Activated CD4-positive, alpha-beta T cell treated with anti-CD3 and anti-CD28 coated beads, Interleukin-2, amount 50 U/mL, for 4 hours (primary cell): ENCODE measurements at places on chromosomes 13 and 19.

DNA sequence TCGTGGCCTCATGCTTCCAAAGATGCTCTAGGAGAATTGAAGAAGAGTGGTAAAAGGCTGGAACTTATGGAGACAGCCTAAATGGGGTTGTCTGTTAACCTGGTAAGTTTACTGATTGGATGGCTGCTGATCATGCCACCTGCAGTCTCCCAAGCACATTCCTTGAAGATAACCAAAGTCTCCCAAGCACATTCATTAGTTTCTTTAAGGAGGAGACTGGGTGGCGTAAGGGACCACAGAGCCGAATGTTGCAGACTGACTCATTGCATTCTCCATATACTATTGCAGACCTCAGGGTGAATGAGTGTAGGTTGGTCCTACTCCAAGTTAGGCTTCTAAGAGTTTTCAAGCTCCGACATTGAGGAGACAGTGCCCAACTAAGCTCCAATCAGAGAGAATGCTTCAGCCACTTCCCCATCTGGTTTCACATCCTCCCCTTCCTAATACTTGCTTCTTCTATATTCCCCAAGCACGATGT is at the start of gene IGFL3:
IGFL3 (minus strand) TSS at position 51 of the 478 bp plus-strand sequence; CDS start at position 12, 39 bp downstream.
- no peak for DNase-seq

DNA sequence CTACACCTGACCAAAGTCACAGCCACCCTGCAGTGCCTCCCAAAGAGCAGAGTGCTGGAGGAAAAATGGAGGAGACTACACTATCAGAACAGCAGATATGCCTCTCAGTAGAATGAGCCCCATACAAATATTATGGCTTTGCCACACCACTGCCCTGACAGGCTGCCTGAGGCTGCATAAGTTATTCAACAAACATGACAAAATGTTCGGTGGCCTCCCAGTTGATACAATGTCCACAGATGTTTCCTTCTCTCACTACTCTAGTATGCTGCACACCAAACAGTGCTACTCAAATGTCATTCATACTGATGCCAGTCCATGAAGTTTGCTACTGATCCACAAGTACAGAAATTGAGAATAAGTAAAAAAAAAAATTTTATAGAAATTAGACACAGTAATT is 41.0 kb downstream of the N4BP2L2 start:
- no peak for DNase-seq

- no peak for DNase-seq
These were observed 130.9 kb downstream of the SHISA2 start for GRCh38 chr13:25920931-25921330.

DNA sequence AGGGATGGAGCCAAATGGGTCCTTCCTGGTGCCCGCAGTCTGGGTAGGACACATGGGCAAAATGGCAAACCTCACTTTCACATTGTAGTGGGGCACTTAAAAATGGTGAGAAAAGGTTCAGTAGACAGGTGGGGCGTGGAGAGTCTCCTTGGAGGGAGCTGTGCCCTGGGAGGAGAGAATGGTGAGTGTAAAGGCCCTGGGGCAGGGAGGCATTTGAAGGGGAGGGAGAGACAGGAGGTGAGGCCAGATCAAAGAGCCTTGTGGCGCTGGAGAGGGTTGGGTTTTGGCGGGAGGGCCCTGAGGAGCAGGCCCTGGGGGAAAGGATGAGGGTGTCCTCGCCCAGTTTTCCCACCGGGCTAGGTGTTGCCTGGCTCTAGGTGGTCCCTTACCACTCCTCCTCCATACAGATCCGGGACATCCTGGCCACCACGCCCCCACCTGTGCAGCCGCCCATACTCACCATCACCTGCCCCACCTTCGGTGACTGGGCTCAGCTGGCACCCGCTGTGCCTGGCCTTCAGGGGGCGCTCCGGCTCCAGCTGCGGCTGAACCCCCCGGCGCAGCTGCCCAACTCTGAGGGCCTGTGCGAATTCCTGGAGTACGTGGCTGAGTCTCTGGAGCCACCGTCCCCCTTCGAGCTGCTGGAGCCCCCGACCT is 6.3 kb downstream of the MAP1S start:
- DNase-seq: no peak

GRCh38 chr19:9584073-9584833 is at the start of gene ZNF121:
Gene ZNF121, minus strand, starts transcription at chr19:9584504. Its CDS starts 16,407 bp downstream, at chr19:9568097.
- DNase-seq: peak; percentile 71

- DNase-seq: no peak
These were observed 187.2 kb downstream of the DCT start for GRCh38 chr13:94292323-94292640.

DNA sequence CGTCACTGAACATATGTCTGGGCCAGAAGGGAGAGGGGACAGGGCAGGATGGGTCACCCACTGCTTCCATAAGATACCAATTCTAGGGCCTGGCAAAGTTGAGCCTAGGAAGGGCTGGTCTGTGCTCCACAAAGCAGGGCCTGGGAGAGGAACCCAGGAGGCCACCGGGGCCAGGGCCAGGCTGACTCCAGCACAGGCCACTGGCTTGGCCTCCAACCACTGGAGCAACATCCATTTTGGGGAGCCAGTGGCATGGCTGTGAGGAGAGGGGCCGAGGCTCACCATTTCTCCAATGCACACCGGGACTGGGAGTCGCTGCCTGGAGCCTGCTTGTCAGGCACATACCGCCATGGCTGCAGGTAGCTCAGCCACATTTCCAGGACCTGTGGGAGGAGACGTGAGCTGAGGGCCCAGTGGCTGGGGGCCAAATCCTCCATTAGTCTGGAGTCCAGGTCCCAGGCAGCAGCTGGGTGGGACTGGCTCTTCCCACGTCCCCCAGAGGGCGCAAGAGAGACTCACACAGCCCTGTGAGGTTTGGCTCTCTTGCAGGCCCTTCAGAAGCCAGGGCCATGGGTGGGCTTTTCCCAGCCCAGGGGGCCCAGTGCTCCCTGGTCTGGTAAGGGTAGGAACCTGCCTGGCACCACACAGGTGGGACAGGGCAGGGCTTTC is 27.7 kb downstream of the TUBA3C start:
- no peak for DNase-seq

DNA sequence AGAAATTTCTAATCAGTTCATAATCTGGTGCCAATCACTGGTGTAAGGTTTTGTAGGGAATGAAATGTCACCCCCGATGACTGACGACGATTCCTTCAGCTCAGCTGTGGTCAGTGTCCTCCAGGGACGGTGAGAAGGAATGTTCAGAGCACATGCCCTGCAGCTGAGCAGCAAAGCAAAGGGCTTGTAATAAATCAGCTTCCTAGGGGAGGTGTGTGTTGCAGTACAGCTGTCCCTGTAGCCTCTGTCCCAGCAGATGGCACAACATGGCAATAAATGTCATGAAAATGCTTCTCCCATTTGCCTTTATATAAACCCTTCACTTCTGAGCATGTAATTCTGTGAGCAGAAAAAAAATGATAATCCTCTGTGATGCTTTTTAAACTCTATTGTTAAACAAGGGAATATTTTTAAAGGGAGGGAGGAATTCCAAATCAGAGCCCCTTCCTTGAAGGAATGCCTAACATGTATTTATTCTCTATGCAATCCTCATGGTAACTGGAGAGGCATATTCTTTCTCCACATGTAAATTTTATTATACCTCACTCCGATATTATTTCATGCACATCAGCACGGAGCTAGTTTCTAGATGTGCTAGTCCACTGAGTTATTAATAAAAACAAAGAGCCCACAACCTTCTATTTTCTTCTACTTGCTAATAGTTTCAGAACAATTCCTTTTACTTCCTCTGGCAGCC is 102.5 kb downstream of the FAM216B start:
- DNase-seq: no peak

GRCh38 chr13:33206945-33207614 is 78.5 kb downstream of the STARD13 start:
- no peak for DNase-seq

GRCh38 chr19:31266731-31267130 is 82.5 kb downstream of the TSHZ3 start:
- no peak for DNase-seq

DNA sequence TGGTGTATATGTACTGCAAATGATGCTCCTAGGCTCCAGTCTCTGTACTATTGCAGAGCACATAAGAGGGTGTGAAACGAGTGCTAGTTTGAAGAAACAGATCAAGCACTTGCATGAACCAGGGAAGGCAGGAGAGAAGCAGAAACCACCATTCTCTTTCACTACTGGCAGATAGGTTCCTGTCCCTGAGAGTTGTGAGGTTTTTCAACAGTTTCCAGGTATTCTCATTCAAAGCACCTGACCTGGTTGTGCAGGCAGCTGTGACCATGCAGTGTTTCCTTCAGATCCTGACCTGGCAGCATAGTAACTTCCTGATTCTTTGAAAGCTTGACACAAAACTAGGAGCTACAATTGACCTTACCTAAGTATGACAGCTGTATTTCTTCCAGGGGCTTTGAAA is 164.9 kb downstream of the UFM1 start:
- DNase-seq: no peak

GRCh38 chr13:52921194-52921593 is 72.8 kb upstream of the PCDH8 start:
- DNase-seq: no peak

GRCh38 chr13:68168448-68168847 is 938.3 kb upstream of the PCDH9 start:
- DNase-seq: no peak

DNA sequence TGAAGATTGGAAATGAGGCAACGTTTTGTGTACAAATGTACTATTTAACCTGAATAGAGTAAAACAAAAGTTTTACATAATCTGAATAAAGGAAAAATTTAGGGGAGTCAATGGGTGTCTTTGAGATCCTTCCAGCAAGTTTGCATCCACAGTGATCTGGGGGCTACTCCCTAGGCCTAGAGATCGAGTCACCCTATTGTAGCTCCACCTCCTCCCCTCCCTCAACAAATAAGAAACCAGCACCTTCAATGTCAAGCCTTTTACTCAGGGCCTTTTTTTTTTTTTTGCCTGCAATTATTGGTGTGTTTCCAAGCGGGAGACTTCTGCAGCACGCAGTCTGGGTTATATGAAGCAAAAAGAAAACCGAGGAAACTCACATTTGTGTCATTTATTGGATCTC is 16.3 kb upstream of the RAP2A start:
- DNase-seq: no peak

DNA sequence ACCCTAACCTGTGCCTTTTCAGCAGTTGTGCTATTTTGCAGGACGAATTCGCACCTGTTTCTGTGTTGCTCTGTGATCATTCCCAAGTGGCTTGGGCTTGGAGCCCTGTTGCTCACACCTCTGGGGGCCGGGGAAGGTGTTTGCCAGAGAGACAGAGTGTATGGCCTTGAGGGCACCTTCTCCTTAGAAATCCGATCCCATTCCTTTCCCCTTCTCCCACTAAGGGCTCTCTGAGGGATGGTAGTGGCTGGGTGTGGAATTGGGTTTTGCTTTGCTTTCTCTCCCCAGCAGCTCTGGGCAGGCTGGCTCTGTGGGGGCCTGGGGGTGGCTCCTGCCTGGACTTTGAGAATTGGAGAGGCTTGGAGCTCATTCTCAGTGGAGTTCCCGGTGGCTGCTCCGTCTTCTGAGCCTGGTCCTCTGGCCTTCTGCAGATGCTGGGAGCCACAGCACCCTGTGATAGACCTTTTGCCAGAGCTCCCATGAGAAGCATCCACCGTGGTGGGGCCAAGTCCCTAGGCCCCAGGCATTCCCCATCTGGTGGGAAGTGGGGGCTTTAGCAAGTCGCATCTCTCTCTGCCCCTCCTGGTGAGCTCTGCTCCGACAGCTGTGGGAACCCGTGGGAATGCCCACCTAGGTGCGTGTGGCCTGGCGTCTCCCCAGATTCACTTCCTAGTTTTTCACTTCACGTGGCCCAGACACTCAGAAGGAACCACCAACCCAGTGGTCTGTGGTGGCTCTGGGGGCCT is 26.1 kb downstream of the ATP11A start:
- no peak for DNase-seq

- DNase-seq: no peak
These were observed 6.7 kb downstream of the SLC25A23 start for GRCh38 chr19:6452899-6453298.

GRCh38 chr13:37274569-37275497 is 169.4 kb upstream of the CSNK1A1L start:
- DNase-seq: no peak

DNA sequence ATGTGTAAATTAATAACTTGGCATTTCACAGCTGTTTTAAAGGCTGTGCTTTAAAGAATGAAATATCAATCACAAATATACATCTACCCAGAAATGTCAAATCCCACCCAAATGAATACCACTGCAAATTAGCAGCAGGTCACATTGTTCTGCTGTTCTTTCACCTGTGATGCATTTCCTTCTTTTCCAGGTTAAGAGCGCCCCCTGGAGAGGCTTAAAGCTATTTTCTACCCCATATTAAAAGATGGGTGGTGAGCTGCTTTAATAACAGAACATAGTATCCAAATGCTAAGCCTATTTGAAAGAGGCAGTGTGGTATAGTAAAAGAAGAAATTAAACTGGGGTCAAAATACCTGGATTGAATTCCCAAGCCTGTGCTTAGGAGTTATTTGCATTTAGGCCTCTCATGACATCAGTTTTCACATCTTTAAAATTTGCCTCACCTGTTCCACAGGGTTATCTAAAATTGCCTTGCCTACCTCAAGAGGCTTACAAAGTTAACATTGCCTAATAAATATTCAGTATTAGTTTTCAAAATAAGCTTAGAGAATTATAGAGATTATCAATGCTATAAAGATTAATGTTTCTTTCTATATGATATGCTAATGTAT is 396.9 kb upstream of the SLITRK5 start:
- DNase-seq: no peak

DNA sequence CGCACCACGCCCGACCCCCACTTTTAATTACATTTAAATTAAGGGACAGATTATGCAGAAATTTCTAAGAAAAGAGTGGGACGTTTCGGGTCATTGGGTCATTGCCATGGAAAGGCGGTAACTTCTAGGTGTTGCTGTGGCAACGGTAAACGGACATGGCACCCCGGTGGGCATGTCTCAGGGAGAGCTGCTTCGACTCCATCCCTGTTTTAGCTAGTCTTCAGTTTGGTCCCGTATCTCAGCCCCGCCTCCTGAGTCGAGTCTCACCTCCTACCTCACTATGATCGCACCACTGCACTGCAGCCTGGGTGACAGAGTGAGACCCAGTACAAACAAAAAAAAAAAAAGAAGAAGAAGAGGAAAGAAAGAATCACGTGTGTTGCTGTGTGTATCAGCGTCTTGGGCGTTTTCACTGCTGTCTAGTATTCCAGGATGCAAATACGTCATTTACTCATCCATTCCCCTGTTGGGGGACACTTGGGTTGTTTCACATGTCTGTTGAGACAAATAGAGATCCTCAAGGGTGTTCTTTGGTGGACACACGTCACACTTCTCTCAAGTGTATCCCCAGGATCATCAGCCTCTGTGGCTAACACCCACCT is 41.7 kb downstream of the CELF5 start:
- no peak for DNase-seq

DNA sequence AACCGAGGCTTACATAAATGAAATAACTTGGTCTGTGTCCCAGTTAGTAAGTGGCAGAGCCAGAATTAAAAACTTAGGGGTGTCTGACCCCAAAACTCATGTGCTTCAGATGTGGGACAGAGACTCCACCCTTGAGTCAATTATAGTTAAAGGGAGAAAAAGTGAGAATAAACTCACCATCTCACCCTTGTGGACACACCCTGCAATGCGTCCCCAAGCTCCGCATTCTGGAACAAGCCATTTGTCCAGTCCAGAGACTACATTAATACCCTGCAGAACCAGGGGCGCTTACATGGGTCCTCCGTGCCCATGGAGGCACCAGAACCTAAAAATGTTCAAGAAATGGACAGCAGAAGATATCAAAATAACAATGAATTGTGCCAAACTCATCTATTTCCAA is 207.0 kb upstream of the ZNF507 start:
- DNase-seq: no peak
